ENCODE measurements at places on chromosomes 6 and 20. TPM values are rescaled to one million over a fixed set of nuclear protein-coding genes. Genes with fewer than 3 reads are reported as not detected.

The INSM1 gene
- total RNA-seq: not detected

The TUBB1 gene
- total RNA-seq: not detected

The SGK1 gene
- total RNA-seq: 91.6 TPM

- H3K27me3 ChIP-seq: no peaks in the 10 kb centered on the region
- H3K4me3 ChIP-seq: no peak overlapping the region
- H3K4me1 ChIP-seq: no peaks in the 10 kb centered on the region
- H3K27ac ChIP-seq: no peak overlapping the region
- no peaks in the 10 kb centered on the region for H3K36me3 ChIP-seq
Measured at GRCh38 chr6:72683797-72684196, 61.9 kb downstream of the KCNQ5 start.

GRCh38 chr6:113551168-113551567, 306.0 kb upstream of the MARCKS start:
- DNase-seq: no peak
- no peaks in the 10 kb centered on the region for H3K36me3 ChIP-seq
- H3K4me1 ChIP-seq: no peaks in the 10 kb centered on the region
- H3K27me3 ChIP-seq: no peaks in the 10 kb centered on the region
- H3K27ac ChIP-seq: no peak overlapping the region

All from osteoblast (primary cell).